ENCODE measurements at places on chromosomes 5 and 9.

GRCh38 chr9:115986508-115986907, 167.1 kb upstream of the PAPPA start:
- no peak for DNase-seq

DNA sequence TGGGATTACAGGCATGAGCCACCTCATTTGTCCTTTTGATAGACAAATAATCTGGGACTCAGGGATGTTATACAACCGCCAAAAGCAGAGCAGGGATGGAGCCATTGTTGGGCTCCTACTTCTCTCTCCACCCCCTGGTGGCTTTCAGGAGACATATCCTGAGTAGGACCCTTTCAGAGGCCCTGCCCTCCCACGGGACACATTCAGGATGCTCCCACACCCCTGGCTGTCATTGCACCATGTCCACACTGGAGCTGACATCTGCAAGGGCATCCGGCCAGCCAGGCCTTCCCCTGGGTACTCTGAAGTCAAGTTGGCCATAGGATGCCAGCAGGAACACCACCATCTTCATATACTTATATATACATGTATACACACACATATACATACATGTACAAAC, 181.8 kb downstream of the SYK start:
- no peak for DNase-seq

- DNase-seq = no peak
Observed at GRCh38 chr5:31471916-31472315, 60.0 kb downstream of the DROSHA start.

GRCh38 chr9:22049411-22049810, 40.3 kb upstream of the CDKN2B start:
- no peak for DNase-seq

DNA sequence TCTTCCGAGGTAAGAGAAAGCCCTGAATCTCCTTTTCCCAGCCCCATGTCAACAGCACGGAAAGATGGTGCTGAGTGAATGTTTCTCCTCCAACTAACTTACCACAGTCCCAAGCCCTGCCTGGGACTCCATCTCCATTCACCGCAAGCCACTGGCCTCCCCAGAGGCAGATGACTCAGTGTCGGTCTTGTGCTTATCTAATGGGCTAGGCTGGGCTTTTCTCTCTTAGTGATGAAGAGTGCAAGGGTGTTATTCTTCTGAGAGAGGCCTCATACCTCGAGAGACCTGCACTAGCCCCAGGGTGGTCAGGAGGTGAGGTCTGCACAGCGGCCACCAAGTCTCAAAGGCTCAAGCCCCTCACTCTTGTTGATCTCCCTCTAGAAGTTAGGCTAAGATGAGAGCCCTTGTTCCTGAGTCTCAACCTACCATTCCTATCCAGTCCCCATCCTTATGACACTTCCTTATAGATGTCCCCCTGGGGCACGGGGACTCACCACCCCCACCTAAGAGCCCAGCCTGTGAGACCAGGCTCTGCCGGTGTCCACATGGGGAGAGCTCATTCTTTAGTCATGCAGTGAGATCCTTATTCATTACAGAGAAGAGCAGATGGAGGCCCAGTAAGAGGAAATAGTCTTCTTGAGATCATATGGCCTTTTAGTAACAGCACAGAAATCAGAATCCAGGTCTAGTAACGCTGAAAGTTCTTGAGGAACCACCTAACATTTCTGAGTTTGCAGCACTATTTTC, 127.0 kb downstream of the SAXO1 start:
- DNase-seq = no peak

DNA sequence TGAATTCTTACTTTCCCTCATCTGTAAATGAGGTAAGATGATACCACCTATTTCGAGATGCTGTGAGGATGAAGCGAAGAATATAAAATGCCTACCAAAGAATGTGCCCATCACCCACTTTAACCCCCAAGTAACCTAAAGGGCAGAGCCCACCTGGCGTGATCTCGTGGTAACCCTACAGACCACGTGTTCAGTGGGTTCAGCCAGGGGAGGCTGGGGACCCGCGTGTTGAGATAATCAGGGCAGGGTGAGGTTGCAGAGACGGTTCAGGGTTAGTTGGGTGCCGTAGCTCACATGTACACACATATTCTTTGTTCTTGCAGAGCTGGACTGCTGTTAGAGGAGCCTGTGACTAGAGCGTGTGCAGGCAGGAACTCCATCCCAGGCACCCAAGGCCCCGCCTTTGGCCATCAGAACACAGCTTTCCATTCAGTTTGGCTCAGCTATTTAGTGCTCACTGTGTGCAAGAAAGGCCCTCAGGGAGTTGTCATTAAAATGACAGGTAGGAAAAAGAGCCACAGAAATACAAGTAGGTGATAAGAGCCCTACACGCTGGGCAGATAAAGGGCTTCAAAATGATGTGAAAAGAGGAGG, 56.5 kb upstream of the HAND1 start:
- no peak for DNase-seq

DNA sequence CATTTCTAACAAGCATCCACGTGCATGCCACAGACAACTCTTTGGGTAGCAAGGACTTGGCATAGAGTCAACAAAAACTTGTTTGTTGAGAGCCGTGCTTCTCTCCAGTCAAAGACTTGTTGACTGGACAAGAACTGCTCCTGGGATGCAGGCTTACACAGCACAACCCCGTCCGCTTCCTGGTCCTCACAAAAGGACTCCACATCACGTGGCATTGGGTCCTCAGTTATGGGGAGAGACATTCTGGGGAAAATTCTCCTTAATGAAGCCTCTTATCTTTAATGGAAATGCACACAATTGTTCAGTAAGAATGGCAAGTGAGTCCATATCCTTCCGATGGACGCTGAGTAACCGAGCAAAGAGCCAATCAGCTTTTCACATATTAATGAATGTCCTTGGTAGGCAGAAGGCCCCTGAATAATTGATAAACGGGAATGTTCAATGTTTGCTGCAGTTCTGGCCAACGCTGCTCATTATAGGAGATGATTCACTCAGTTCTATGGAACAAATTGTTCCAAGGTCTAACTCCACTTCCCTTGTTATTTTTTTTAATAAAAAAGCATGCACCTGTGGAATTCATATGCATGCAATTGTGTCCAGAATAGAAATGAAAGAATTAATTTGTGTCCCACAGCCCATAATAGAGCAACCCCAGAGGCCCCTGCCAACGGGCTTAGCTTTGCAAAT, 97.0 kb upstream of the ZNF366 start:
- no peak for DNase-seq

DNA sequence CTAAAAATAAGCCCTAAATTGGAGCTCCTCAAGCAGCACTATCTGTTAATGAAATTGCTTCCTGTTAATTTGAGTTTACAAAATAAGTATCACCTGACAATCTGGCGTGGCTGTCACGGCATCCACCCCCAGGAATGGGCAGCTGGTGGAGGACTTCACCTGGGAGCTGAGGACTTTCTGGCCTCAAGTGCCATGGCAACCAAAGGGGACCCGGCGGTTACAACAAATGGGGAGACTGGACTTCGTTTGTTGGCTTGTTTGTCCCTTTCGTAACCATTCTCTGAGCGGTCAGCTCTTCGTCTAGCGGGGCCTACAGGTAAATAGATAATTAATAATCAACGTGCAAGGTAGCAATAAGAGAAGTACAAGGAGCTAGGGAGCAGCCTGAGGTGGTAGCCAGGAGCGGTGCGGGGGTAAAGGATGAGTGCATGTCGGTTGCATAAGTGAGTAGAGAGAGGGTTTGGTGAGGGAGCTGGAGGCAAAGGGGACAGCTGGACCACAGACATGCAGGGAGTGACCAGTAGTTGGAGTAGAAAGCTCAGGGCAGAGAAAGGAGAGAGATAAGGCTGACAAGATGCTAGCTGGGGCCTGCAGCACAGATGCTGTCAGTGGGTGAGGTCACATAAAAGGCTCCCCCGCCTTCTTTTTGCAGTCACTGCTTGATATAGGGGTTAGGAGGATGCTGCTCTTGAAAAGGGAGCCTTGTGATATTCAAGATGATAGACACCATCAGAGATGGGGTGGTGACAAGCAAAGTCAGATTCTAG, 62.5 kb downstream of the HSPA4 start:
- no peak for DNase-seq

DNA sequence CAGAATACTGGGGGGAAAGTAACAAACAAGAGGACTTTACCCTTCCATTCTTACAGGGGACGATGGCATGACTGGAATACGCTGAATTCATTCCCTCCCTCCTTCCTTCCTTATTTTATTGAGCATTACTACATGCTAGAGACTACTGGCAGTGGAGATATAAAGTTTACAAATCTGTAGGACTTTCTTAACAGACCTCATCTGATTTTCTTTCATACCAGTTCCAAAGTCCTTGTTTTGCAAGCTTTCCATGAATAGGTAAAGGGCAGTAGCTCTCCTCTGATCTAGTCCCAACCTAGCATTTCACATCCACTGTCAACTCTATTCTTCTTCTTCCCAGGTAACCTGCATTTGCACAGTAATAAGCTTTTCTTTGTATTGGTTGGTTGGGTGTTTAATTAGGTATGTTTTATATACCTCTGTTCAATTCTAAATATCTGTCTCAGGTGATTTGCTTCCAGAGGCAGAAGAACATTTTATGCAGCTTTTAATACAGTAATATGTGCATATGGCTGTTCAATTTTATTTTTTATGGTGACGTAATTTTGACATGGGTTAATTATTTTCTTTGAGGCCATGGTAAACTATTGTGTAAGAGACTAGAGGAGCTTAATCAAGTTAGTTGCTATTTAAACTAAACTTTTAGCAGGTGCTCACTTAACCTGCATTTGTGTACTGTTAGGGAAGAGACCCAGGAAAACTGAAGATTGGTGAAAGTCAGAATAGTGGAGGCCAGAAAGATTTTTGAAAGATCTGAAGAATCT, 150.9 kb downstream of the ARHGAP26 start:
- no peak for DNase-seq

DNA sequence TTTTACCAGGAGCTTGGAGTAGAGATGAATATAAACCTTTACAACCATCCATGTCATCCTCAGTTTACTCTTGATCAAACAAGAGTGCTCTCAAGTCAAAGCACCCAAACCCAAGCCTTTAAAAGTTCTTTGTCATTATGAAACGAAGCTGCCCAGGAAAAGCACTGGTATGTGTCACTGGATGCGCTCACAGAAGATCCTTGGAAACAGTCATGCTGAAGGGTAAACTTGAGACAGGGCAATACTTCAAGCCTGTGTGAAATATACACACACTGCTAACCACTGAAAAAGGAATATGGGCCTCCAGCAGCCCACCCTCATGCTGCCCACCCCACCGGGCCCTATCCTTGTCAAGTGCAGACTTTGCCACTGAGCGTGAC, 84.5 kb downstream of the PRRT1B start:
- DNase-seq = no peak

GRCh38 chr9:131887680-131888079, 147.8 kb upstream of the RAPGEF1 start:
- no peak for DNase-seq

DNA sequence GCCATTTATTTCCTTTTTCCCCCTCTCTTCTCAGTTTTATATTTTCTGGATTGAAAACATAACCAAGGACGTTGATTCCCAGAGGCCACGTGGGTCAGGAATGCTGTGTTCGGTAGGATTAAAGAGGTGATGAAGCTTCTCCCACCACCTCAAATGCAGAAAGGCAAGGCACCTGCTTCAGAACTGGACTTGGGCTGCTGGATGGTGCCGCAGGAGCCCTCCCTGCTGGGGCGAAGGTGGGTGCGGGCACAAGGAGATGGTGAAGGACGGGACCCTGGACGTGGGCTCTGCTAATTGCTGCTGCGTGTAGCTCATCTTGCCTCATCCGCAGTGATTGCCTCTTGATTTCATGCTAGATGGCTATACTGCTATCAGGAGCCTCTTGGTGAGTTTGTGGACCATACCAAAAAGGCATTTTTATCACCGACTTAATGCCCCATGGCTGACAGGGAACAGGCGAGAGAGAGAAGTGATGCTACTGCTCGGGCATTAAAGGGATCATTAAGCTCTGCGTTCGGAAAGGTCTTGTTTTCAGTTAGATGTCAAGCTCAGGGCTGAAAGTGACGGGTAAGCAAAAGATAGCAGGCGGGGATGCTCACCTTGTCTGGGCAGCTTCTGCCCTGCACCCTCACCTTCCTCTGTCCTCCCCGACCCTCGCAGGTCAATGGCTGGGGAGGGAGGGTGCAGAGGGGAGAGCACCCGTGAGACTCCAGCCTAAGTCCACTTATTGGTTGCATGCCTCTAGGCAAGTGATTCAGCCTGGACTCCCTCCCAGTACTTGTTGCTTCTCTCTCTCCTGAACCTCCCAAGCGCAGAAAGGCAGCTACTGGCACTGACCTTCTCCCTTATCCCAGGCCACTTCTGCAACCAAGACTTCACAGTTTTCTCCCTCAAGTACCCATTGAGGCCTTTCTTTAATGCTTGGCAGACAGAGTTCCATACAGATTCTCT, 71.6 kb upstream of the FSTL4 start:
- no peak for DNase-seq

DNA sequence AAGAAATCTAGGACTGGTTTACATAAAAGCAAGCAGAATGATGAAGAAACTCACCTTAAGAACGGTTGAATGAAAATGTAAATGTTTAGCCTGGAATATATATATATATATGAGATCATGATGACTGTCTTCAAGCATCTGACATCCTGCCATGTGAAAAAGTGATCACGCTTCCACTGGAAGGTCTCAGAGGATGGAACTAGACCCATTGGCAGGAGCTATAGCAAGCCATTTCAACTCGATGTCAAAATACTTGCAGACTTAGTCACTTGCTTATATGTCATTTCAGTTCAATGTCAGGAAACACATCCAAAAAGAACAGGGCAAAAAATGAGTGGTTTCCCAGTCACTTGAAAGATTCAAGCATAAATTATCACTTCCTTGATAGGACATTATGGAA, 22.2 kb upstream of the TMEM161B start:
- no peak for DNase-seq

DNA sequence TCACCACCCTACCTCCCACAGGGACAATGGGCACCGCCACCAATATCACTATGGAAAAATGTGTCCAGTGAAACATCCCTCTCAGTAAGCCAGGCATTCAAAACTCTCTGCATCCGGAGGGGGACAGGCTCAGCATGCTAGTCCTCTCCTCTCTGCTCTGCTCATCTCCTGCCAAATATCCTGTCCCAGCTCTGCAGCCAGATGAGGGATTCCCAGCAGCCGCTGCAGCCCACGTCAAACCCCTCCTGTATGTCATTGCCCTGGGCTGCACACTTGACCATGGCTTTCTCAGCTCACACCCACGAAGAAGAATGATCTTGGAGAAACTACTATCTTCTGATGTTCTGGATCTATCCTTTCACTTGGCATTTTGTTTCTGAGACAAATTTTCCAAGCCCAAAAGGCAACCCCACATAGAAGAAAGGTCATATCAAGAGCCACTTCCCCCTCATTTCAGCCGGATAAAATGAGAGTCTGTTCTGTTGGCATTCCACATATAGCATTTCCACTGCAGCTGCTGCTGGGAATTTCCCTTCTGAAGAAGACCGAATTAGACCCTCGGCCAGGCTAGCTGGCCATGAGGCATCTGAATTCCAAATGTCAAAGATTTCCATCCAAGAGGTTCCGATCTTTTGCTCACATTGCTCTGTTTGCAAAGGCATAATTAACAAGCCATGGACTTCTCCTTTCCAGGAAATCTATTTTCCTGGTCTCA, 338.0 kb downstream of the ACTL7B start:
- DNase-seq = no peak

DNA sequence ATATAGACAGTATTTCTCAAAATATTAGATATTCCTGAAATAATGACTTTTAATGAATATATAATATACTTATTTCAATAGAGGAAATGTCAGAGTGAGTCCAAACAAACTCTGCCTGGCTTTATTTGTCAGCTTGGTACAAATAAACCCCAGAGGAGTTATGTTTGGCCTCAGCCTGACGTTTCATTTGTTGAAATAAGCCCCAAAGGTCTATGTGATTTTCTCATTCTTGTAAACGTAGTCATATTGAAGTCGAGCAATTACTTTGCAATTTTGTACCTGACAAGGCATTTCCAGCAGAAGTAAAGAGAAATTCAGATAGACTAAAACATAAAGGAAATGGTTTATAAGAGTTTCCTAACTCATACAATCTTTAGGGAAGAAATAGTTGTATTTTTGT, 57.9 kb downstream of the MCCC2 start:
- no peak for DNase-seq

Data from DMS53 (cell line).